ENCODE measurements at places on chromosomes 2 and 18.

DNA sequence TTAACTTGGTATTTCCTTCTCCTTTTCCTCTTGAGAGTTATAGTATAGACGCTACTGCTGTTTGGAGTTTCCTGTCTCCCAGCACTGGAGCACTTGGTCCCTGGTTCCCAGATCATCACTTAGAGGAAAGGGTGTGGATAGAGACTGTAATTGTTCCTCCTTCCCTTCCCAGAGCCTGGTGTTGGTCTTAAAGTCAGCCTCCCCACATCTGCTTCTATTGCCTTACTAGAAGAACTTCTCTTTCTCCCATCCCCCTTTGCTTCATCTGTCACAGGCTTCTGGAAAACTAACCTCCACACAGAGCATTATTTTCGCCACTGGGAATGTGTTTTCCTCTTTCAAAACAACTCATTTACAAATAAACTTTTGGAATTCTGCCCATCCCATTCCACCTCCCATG lies 131.0 kb downstream of the CCDC85A start:
- no peak for DNase-seq

GRCh38 chr18:9535430-9535991 lies 60.2 kb downstream of the RALBP1 start:
- no peak for DNase-seq

DNA sequence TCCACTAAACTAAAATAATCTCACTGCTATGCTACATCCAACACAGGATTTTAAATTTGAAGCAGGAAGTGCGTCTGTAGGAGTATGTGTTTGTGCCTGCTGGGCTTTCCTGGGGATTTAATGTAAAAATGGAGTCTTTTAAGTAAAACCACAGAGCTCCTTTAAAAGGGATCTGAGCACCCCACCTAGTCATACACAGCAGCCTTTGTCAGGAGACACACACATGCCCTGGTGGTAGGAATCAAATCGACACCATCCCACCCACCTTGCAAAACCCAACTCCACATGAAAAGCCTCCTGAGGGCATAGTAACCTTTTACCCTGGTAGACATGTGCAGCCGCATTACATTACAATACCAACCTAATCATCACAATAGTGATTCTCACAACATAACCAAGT lies 29.1 kb downstream of the UXS1 start:
- DNase-seq: peak; percentile 37

DNA sequence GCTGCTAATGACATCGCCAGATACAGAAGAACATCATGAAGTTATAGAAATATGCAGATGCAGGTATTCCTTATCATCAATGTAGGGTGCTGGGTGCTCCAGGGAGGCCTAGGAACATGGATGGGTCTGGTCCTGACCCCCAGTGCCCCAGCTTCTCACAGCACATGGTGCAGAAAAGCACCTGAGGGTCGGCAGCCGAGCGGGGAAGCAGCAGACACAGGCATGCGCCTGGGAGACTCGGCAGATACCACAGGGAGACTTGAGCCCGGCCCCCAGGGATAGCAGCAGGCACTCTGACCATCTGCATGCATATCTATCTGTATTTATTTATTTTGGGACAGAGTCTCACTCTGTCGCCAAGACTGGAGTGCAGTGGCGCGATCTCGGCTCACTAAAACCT lies 43.2 kb downstream of the TMEM18 start:
- DNase-seq: no peak

GRCh38 chr2:65876114-65876513 lies 443.7 kb upstream of the SPRED2 start:
- no peak for DNase-seq

- no peak for DNase-seq
These were observed 43.9 kb downstream of the LBH start for GRCh38 chr2:30275256-30275655.

DNA sequence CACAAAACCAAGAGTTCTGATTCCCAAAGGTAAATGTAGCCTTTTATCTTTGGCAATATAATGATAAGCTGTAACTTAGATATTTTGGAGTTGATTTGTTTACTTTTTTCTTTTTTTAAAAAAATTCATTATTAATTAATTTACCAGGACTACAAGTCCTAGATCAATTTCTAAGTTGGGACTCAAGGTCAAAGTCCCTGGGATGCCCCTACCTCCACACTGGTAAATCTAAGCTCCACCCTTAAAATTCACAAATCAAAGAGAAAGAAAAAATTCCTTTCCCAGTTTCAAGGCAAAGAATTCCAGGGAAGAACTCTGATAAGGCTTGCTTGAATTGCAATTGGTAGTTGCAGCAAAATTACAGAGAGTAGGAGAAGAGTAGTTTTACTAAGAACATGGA lies 71.3 kb downstream of the MDH1 start:
- no peak for DNase-seq

- no peak for DNase-seq
These were observed 141.6 kb upstream of the CYP26B1 start for GRCh38 chr2:72289283-72289682.

- no peak for DNase-seq
These were observed 74.5 kb downstream of the QPCT start for GRCh38 chr2:37418956-37419355.

DNA sequence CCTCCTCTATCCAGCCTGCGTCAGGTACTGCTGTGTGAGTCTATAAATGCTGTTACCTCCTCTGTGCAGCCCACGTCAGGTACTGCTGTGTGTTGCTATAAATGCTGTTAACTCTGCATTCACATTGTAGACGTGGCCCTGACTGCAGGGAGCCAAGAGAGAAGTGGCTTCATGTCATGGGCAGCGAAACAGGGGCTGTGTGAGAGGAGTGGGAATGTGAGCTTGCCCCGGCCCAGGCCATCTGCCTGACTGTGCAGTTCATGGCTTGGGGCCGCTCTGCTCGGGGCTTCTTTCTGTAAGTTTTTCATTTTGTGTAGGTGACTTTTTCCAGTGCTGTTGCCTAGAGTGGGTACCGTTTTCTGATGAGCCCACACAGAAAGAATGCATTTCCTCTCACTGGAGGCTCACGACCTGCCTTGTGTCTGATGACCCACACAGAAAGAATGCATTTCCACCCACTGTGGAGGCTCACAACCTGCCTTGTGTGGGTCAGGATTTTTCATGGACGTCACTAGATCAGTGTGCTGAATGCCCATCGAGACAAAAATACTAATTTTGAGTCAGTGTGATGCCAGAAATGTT lies 104.5 kb downstream of the SNTG2 start:
- DNase-seq: no peak

GRCh38 chr2:119219873-119220272 lies 3.8 kb upstream of the STEAP3 start:
- no peak for DNase-seq

DNA sequence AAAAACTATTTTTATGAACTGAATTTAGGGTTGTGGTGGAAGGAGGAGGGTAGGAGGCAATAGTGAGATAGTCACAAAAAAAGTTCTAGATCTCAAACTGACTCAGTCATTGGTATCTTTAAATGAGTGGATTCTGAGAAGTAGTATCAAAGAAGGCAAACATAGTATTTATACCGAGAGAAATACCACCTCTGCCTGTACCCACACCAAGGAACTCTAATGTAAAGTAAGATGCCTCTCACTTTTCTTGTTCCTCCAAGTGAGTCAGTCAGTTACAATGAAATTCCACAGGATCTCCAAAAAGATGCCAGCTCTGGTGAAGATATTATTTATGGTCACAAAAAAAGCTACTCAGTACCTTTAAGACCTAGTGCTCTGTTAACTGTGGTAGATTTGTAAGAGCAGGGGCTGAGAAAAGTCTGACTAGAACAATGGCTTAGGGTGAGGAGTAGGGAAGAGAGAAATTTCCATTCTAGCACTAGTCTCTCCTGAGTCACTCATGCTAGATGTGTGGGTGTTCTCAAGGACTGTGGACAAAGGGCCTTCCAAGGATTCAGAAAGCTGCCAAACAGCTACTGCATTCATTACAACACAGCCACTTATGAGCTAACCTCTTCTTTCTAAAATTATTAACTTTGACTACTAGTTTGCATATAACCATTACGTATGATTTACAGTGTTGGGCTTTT lies 36.3 kb downstream of the YWHAQ start:
- no peak for DNase-seq

- peak; percentile 31 for DNase-seq
These were observed 2.4 kb upstream of the CTDP1 start for GRCh38 chr18:79677221-79677620.

DNA sequence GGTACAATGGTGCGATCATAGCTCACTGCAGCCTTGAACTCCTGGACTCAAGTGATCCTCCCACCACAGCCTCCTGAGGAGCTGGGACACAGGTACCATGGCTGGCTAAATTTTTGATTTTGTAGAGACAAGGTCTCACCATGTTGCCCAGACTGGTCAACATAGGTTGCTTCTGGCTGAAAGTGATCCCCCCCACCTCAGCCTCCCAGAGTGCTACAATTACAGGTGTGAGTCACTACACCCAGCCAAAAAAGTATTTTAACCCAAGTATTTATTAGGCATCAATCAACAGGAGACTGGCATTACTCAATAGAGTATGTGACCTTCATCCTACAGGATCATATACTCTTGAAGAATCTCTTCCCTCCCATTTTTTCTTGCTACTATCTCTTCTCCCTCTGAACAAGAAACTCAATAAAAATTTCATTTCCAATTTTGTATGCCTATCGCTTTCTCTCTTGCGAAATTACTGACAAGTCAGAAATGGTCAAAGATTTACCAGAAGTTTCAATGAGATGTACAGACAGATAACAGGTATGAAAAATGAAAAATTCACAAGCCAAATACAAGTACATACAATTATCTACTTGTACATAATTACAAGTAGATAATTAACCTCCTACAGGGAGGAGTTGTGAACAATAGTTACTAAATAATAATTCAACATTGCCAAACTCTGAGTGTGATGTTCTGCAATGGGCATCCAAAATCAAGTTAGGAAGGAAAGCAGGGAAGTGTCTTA lies 34.9 kb upstream of the CCNT2 start:
- no peak for DNase-seq

DNA sequence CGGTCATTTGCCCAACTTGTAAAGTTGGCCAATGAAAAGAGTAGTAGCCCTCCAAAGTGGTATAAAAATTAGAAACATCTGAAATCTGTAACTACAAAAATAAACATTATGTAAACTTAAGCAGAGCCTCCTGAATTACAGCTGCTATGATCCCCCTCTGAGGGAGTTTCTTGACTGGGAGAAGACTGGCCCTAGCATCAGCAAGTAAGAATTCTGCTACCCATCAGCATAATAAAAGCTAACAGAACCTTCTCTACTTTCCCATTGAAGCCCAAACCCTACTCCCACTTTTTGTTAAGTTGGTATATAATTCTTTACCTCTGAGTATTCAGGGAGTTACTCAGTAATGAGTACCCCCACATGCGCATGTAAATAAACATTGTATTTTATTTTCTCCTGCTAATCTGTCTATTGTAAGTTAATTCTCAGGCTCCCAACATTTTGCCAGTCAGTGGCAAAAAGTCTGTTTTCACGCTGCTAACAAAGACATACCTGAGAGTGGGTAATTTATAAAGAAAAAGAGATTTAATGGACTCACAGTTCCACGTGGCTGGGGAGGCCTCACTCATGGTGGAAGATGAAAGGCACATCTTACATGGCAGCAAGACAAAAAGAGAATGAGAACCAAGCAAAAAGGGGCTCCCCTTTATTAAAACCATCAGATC lies 71.3 kb downstream of the MYL12B start:
- DNase-seq: no peak

DNA sequence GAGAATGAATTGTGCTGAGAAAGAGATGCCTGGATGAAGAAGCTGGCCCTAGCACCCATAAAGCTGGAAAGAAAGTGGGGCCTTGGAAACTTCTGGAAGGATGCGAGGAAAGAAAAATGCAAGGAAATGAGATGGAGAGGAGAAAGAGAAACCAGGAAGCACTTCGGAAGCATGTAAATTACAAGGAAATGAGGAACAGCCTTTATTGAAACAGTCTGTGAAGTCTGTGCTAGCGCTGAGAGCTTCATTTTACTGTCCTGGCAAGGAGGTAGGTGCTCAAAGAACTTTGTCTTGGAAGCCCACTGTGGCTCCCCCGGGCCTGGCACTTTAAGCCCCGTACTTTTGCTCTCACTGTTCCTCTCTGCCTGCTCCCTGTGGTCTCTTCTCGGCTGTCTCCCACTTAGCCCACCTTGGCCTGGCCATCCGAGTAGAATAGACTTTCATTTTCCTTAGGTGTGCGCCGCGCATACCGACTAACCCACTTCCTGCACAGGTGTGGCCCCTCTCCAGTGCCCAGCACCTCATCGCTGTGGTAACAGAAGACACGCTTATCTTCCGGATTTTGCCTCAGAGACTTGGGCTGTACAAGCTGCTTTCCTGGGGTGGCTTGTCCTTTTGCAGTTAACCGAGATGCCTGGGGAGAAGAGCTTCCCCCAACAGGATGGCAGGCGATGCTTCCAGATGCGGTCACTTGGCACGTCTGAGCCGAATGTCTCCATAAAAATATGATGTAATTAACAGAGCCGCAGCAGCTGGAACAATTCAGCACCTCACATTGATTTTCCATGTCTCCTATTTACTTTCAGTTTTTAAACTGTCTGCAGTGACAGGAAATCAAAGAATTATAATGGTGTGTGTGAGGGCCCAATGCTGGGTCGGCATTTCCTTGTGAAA lies 199.6 kb downstream of the HRH4 start:
- DNase-seq: no peak

- no peak for DNase-seq
These were observed 15.2 kb upstream of the TMEM37 start for GRCh38 chr2:119416299-119416923.

DNA sequence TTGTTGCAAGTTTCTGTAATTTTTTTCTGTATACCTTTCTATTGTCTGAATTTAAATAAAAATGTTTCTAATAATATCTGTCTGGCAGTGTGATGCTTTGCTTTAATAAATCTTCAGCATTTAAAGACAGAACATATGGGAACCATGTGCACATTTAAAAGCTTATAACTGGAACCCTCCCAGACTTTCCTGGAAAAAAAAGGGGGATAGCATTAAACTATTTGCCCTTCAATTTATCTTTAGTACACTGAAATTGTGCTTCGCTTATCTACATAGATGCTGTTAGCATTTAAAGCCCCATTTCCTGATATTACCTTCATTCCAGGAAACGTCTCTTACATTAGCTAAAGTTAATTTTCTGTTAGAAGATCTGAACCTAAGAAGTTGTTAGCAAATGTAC lies 64.6 kb downstream of the ZC3H6 start:
- no peak for DNase-seq

- DNase-seq: no peak
These were observed 8.2 kb upstream of the SNED1 start for GRCh38 chr2:240990266-240990529.

- no peak for DNase-seq
These were observed 176.5 kb downstream of the RBM43 start for GRCh38 chr2:151085181-151085611.

GRCh38 chr2:177667626-177668025 lies 275.1 kb downstream of the AGPS start:
- no peak for DNase-seq

DNA sequence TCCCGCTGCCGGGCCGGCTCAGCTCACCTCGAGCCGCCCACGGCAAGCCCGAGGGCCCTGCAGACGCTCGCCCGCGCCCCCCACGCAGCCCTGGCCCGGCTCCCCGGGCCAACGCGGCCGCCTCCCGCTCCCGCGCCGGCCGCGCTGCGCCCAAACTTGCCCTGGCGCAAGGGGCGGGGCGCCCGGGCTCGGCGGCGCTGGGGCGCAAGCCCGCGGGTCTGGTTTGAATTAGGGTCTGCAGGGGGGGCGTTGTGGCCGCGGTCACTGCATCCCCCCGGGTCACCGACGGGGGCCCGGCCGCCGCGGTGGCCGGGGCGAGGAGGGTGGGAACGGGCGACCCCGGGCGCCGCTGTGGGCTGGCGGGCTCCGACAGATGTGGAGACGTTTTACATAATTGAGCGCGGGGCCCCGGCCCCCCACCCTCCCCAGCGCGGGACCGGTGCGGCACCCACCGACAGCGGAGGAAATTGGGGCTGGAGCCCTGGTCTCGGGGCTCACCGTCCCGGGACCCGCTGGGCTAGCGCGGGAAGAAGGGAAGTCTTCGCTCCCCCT lies 690 bp downstream of the SDC1 start:
- no peak for DNase-seq
